Activated naive CD4-positive, alpha-beta T cell treated with anti-CD3 and anti-CD28 coated beads, Interleukin-2, amount 50 U/mL, for 72 hours (primary cell): ENCODE measurements at places on chromosomes 6 and 20. TPM values are rescaled to one million over a fixed set of nuclear protein-coding genes. Genes with fewer than 3 reads are reported as not detected.

Gene ZDHHC14
- 3.7 TPM for total RNA-seq

DNA sequence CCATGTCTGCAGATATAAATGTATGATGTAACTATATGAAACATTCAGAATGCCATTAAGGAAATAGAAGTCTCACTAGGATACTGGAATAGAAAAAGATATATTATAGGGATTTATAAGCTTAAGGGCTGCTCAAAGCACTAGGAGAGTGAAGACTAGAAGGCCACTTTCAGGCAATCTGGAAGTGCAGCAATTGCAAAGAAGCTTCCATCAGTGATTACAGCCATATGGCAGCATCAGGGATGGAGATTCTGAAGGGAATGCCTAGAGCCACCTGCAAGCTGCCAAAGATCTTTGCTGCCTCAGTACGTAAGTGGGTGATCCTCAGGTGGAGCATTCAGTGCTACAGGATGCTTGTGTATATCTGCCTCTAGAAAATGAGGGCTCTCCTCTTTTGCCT, 796.2 kb upstream of the EPHA7 start:
- no peak for DNase-seq

DNA sequence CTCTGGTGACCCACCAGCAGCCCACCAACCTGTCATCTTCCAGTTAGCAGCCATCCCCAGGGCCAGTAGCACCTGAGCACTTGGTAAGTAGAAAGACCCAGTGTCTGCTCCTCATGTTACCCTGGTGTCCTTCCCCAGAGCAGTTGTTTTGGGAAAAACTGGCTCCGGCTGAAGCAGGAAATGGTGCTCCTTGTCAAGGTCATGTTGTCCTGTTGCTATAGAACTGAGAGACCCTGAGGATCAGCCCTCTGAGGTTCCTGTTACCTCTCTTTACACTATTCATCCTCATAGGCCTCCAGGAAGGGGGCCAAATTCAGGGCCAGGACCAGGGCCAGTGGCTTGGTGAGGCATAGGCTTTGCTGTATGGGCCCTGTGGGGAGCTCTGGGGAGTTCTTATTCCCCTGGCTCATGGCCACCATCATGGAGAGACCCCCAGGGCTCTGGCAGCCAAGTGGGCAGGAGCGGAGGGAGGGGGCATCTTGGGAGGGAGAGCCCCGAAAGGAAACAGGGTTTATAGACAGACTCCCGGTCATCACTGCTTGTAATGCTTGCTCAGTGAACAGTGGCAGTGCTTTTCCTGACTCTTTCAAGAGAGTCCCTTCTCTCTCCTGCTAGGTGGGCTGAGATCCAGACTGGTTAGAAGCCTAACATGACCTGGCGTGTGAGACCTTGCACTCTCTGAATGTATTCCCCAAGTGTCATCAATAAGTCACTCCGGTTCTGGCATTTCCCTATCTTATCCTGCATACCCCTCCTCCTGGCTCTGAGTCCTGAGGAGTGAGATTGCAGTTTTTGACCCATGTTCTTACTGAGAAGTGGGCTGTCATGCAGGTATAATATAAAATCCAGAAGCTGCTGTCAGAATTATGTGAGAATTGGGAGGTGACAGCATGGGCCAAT, 50.7 kb downstream of the PPARD start:
- DNase-seq: no peak

DNA sequence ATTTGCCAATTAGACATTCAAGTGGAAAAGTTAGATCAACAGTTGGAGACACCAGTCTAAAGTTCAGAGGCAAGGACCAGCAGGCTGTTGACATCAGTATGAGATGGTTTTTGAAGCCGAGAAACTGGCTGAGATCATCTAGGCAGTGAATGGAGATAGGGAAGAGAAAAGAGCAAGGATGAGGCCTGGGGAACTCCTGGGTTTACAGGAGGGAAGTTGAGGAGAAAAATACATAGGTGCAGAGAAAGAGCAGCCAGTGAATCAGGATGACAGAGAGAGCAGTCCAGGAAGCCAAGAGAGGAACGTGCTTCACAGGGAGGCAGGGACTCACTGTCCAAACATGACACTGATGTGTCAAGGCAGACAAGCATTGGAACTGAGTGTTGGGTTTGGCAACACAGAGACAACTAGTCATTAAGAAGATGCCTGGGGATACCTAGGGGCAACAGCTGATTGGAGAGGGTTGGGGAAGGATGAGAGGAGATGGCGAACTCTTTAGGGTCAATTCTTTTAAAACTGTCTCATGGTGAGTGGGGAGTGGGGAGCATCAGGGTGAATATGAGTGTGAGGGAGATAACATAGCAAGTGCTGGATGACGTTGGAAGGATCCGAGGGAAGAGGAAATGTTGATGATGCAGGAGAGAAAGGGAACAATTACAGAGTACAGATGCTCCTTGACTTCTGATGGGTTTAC, 13.2 kb upstream of the SALL4 start:
- no peak for DNase-seq

DNA sequence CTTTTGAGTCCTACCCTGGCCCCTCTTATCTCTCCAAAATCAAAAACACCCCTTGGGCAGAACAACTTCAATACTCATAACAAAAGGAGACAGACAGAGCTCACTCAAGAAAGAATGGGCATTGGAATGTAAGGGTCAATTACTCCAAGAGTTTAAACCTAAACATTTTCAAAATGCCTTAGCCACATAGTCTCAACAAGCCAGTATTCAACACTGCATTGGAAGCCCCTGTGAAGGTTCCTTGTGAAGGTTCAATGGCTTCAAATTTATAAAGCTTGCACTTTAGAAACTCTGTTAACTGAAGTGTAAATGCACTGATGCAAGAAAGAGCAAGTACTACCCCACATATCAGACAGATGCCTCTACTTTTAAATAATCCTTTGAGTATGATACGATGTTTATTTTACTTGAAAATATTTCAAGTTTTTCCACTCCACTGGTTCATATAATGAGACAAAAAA, 139.1 kb upstream of the LAMP5 start:
- DNase-seq: no peak
